Stimulated activated CD8-positive, alpha-beta memory T cell treated with anti-CD3 and anti-CD28 coated beads, Interleukin-4, amount 100 ng/mL, for 4 hours (primary cell): ENCODE measurements at places on chromosomes 11 and 22.

DNA sequence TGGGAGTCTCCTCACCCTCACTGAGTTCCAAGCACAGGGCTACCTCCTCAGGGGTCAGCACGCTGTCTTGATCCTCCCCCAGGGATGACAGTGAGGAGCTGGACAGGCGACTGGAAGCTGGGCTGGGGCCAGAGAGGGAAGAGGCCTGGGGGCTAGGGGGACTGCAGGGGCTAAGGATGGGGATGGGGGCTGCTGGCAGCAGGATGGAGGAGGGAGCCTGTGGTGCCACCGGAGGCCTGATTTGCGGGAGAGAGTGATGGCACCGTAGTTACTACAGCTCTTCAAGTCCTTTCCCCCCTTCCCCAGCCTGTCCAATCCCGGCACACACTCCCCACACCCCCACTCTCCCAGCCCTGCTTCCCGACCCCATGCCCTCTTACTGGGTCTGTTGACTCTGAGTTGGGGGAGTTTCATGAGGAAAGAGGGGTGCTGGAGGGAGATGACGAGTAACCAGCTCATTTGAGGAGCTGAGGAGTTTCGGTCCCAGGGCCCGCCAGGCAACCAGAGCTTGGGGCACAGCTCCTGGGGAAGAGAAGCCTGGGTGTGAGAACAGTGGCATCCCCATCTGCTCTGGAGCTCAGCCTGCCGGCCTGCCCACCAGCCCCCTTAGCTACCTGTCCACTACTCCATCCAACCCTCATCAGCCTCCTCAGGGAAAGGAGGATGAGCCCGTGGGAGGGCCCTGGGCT is 10.5 kb downstream of the ROBO4 start:
- DNase-seq: no peak

GRCh38 chr11:62186195-62186594 is 3.8 kb upstream of the SCGB1D1 start:
- no peak for DNase-seq

DNA sequence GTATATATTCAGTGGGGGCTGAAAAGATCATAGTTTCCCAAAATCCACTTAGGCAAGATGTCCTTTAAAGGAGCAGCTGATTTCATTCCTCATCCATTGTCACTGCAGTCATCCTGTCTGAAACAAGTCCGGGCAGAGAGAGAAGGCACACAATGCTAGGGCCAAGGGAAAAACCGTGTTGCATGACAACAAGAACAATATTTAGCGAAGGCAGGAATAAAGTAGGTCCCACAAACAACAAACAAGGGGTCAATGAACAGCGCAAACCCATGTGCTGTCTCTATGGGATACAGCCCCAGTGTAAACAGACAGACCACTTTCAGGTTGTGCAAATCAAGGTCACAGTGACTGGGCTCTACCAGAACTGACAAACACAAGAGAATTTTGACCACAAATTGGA is 9.0 kb downstream of the PAMR1 start:
- no peak for DNase-seq

- no peak for DNase-seq
Measured at GRCh38 chr11:13465909-13466371, 2.9 kb upstream of the BTBD10 start.

GRCh38 chr11:111298413-111299100 is at the start of gene POU2AF3:
TSS of gene POU2AF3 (plus strand) at chr11:111298546. CDS start at chr11:111298582, 36 bp downstream.
- no peak for DNase-seq

DNA sequence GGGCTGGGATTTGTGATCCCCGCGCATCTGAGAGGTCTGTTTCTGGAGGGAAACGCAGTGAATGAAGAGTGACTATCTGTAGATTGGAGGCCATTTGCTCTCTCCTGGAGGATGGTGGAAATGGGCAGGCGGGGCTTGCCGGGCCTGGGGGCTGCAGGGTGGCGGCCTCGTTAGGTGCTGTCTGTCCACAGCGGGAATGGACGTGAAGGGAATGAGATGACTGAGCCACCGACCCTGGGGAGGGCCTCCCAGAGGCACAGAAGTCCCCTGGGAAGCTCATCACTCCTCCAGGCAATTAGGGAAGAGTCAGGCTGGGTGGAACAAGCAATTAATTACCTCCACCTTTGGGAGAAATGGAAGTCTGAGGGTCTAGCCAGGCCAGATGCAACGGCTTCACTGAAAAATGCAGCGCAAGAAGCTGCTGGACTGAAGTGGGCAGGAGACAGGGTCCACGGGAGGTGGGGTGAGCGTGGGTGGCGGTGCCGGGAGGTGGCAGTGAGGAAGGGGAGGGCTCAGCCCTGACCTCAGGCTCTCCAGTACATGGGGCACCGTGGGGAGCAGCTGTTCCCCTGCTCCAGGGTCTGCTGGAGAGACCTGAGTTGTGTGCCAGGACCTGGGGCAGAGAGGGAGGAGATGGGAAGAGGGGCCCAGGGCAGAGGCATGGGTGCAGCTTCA is 524.5 kb downstream of the BRD1 start:
- DNase-seq: no peak

DNA sequence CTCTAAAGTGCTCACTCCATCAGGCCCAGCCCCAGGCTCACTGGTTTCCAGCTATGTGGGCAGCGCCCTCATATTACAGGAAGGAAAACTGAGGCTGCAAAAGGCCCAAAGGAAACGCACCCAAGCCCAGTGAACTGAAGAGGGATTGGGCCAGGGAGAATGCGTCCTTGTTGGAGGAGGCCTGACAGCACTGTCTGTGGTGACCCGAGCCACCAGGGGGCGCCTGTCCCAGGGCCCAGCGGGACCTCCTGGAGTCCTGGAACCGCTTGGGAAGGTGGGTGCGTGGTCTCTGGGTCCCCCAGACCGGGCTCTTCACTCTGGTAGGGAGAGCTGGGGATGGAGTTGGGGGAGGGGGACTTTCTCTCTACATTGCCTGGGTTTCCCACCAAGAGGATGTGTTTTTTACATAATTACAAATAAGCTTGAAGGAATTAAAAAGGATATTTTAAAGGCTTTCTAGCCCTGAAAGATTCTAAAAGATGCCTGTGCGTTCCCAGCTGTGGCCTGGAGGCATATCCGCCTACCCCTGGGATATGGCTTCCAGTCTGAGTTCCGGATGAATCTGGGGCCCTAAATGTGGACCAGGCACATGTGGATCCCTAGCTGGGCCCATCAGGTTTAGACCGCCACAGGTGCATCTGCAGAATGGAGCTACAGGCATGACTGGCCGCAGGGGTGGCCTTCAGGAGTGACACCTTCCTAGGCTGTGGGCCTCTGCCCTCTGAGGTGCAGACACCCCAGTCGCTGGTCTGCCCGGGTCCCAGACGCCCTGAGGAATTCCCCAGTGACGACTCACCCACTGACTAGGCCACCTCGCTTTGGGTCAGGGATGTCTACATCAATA is 4.2 kb downstream of the SPI1 start:
- DNase-seq: peak; percentile 64

GRCh38 chr11:2299773-2300172 is 1.9 kb downstream of the C11orf21 start:
- no peak for DNase-seq

- DNase-seq: no peak
Measured at GRCh38 chr11:23995891-23996290, 501.0 kb upstream of the LUZP2 start.

DNA sequence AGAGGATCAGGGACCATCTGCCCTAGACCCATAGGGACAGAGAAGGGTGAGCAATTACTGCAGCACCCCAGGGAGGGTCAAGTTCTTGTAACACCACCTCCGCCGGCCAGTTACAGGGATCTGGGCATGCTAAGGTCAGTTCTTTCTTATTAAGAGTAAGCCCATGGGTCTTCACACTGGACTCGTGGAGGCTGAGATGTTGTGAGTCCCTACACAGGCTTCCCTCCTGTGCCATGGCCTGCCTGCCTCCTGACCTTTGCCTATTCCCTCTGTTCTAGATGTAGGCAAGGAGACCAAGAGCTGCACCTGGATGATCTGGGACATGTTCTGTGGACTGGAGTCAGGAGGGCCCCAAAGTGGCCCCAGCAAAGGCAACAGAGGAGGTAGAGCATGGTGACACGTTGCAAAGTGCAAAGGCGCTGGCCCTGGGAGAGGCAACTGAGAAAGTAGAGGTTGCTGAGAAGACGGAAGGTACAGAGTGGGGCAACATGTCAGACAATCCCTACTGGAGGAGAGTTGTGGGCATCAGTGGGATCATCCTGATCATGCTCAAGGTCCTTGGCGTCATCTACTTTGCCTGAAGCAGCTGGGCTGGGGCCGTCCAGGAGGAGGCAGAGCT is 16.3 kb upstream of the GNAZ start:
- no peak for DNase-seq

DNA sequence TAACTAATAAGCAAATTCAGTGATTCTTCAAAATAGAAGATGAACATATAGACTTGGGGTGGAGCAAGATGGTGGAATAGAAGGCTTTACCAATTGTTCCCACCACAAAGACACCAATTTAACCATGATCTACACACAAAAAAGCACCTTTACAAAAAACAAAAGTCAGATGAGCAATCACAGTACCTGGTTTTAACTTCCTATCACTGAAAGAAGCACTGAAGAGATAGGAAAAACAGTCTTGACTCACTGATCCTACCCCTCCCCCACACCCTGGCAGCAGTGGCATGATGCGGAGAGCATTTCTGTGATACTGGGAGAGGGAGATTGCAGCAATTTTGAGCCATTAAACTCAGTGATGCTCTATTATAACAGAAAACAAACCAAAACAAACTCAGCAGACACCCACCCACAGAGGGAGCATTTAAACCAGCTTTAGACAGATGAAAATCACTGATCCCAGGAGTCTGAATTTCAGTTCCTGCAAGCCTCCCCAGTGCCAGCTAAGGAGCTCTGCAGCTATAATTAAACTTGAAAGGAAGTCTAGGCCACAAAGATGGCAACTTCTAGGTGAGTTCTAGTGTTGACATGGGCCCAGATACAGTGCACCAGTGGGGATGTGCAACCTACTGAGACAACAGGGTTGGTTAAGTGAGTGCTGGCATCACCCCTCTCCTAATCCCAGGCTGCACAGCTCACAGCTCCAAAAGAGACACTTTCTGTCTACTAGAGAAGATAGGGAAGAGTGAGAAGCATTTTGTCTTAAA is 161.8 kb upstream of the GRIA4 start:
- DNase-seq: no peak

- no peak for DNase-seq
Measured at GRCh38 chr11:108923413-108923812, 258.5 kb downstream of the DDX10 start.

DNA sequence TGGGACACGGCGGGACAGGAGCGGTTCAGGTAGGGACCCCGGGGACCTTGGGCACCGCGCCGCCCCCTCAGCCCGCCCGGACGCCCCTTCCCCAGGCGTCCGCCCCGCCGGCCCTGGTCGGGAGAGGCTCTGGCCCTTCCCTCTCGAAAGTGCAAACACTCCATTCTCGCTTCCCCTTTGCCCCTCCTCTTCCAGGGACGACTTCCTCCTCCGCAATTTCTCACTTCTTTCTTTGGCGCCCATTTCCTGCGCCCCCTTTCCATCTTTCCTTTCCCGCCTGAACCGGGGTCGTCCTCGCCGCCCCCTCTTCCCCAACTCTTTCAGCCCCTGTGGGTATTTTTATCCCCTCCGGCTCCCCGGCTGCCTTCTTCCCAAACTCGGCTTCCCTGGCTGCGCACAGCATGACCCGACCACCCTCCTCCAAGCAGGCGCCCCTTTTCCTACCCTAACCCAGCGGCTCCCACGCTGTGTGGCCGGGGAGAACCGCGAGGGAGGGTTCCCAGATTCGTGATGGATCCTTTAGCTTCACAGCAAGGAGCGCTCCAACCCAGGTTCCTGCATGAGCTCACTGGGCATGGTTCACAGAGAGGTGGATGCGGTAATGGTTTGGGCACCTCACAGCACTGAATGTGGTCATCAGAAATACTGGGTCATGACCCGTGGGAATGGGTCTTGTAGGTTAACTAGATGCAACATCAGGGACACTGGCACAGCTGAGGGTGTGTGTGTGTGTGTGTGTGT is 689 bp downstream of the RAB39A start:
- DNase-seq: no peak

DNA sequence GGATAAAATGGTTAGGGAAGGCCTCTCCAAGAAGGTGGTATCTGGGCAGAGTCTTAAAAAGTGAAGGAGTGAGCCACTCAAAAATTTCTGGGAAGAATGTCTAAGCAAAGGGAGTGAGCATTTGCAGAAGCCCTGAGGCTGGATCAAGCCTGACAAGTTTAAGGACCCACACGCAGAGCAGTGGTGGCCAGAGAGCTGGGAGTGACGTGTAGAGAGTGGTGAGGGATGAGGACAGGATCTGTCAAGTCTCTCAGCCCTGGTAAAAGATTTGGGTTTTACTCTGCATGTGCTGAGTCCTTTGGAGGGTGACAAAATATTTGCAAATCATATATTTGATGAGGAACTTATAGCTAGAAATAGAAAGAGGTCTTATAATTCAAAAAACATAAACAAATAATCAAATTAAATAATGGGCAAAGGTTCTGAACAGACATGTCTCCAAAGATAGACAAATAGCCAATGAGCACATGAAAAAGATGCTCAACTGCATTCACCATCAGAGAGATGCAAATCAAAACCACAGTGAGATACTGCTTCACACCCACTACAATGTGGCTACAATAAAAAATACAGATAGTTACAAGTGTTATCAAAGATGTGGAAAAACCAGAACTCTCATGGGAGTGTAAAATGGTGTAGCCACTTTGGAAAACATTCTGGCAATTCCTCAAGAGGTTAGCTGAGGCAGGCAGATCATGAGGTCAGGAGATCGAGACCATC is 107.2 kb upstream of the NNMT start:
- no peak for DNase-seq

DNA sequence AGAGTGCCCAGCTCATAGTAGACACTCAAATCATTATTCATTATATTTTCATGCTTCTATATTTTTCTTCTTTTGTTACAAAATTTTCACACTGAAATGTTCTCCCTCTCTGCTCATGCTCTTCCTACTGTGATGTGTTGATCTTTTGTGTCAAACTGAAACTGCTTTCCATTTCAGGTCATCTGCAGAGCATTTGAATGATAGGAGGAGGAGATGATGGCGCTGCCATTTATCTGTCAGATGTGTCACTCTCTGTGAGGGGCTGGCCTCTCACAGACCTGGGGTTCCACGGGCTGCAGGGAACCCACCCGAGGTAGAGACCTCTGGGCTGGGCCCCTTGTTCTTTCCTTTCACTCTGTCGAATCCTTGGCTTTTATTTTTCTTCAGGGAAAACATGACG is 41.1 kb downstream of the OR10A6 start:
- no peak for DNase-seq

DNA sequence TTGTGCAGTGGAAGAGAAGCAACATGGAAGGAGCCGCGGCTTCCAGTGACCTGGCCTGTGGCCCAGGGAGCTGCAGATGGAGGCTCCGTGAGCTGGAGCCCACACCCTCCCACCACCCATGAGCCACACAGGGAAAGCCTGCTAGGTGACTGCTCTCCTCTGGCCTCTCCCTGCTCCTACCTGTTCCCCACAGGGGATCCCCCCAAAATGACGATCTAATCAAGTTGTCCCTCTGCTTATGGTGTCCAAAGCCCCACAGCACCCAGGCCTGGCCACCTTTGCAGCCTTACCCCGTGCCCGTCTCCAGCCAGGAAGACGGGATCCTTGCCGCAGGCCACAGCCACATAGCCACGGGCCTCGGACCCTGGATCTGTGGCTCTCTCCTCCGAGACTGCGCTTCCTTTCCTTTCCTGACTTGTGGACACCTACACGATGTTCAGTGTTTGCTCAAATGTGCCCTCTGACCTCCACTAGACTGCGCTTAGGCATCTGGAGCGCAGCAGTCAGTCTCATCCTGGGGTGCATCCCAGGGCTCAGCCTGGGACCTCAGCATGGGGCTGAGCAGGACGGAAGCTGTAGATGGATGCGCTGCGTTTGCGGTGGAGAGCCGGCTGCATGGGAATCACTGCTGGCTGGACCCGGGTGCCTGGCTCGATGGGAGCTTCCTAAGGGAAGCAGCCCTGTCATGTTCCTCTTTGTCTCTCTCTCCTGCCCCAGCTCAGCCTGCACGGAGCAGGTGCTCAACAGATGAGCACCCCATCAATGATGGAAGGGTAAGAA is 133.3 kb downstream of the ST3GAL4 start:
- no peak for DNase-seq

- no peak for DNase-seq
Measured at GRCh38 chr22:41070665-41071331, 21.6 kb upstream of the EP300 start.
